ENCODE measurements at places on chromosomes 11 and 22.

DNA sequence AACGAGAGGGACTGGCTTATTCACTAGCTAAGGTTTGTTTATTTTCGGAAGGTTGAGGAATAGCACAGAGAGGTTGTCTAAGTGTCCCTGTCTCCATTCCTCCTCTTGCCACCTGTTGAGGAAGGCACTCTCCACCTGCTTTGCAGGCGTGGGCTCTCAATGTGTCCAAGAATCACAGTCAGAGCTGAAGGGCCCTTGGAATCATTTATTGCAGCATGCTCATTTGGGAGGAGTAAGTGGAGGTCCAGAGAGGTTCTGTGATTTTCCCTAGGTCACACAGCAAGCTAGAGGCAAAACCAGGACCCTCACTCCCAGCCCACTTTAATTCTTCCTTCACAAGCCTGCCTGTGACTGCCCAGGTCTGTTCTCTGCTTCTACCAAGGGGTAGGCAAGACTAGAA lies 21.3 kb downstream of the ZBTB16 start:
- no peaks in the 10 kb centered on the region for H3K36me3 ChIP-seq
- no peak for DNase-seq
- H3K27me3 ChIP-seq, result no peaks in the 10 kb centered on the region
- peak overlapping the region; percentile 85 for H3K27ac ChIP-seq

GRCh38 chr11:129643031-129643721 lies 172.5 kb upstream of the TMEM45B start:
- H3K27ac ChIP-seq, result no peak overlapping the region
- no peak overlapping the region for H3K4me3 ChIP-seq
- H3K36me3 ChIP-seq, result no peaks in the 10 kb centered on the region
- DNase-seq, result no peak
- H3K27me3 ChIP-seq, result no peaks in the 10 kb centered on the region

DNA sequence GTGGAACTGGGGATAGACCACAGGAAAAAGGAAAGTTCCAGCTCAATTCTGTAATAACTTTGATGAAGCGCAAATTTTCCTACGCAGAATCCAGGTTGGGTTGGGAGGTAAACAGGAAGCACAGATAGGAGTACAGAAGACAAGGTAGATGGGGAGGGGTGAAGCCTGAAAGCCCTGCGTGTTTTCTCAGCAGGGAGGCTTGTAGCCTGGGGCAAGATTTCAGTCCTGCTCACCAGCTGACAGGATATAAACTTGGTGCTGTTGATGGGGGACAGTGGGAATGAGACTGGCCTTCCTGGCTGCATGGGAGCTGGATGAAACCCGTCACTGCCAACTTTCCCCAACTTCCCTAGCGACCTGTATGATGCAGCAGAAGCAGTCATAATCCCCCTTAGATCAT lies 114.9 kb downstream of the ARHGAP32 start:
- H3K4me1 ChIP-seq, result no peaks in the 10 kb centered on the region
- no peak overlapping the region for H3K4me3 ChIP-seq
- no peaks in the 10 kb centered on the region for H3K36me3 ChIP-seq
- no peak for DNase-seq
- H3K27ac ChIP-seq, result no peak overlapping the region

GRCh38 chr22:31227186-31227585 lies 15.1 kb downstream of the LIMK2 start:
- H3K4me3 ChIP-seq, result no peak overlapping the region
- DNase-seq, result no peak

DNA sequence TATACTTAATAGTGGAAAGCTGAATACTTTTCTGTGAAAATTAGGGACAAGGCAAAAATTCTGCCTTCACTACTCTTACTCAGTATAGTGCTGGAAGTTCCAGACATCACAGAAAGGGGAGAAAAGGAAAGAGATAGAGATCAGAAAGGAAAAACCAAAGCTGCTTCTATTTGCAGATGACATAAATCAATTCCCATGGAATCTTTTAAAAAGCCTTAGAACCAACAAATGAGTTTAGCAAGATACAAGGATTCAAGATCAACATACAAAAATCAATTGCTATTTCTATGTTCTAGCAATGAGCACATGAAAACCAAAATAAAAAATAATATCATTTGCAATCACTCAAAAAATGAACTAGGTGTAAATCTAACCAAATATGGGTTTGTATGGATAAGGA lies 16.2 kb upstream of the CLDN5 start:
- H3K27me3 ChIP-seq, result 0 out of 2 replicates have a peak, but pooled peaks cover under 1% of the 10 kb centered on the region
- DNase-seq, result no peak
- H3K4me1 ChIP-seq, result no peaks in the 10 kb centered on the region
- H3K4me3 ChIP-seq, result no peak overlapping the region

DNA sequence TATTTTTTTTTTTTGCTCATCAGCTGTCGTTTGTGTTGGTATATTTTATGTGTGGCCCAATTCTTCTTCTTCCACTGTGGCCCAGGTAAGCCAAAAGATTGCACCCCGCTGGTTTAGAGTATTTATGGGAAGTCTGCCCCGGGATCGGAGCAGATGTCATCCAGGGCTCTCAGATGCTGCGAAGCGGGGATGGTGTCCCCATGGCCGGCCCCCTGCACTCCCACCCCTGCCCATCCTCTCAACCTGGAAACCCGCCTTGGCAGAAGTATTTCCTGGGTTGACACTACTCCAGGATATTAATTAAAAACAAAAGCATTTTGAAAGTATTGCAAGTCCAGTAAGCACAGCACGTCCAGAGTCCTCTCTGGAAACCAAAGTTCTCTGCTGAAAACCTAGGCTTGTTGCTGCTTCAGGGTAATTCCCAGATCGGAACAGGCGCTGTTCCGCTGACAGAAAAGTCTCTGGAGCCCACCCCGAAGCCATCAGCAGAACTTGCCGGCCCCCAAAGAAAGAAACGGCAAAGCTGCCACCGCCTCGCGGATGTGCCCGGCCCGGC lies 833 bp downstream of the SCUBE2 start:
- peaks cover 13% of the 10 kb centered on the region for H3K27me3 ChIP-seq
- no peak for DNase-seq
- no peak overlapping the region for H3K4me3 ChIP-seq

- H3K27ac ChIP-seq, result no peak overlapping the region
- no peaks in the 10 kb centered on the region for H3K27me3 ChIP-seq
- H3K4me3 ChIP-seq, result no peak overlapping the region
- no peak for DNase-seq
Measured at GRCh38 chr11:86785576-86785975, 14.8 kb upstream of the PRSS23 start.

DNA sequence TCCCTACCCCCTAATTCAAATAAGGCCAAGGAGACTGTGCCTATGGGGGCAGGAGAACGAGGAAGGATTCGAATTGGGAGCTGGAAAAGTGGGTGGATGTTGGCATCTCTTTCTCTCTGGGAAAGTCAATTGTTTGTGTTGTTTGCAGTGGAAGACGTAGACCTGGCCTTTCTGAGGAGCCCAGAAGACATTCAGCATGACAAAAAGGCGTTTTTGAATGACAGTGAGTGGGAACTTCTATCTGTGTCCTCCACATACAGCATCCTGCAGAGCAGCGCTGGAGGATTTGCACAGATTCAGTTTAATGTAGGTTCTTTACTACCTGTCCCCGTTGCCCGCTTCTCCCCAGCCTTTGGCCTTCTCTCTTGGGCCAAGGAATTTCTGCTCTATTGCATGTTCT lies 28.2 kb downstream of the HTR3B start:
- no peaks in the 10 kb centered on the region for H3K27me3 ChIP-seq
- no peak overlapping the region for H3K4me3 ChIP-seq
- H3K27ac ChIP-seq, result no peak overlapping the region
- DNase-seq, result no peak
- no peaks in the 10 kb centered on the region for H3K36me3 ChIP-seq

DNA sequence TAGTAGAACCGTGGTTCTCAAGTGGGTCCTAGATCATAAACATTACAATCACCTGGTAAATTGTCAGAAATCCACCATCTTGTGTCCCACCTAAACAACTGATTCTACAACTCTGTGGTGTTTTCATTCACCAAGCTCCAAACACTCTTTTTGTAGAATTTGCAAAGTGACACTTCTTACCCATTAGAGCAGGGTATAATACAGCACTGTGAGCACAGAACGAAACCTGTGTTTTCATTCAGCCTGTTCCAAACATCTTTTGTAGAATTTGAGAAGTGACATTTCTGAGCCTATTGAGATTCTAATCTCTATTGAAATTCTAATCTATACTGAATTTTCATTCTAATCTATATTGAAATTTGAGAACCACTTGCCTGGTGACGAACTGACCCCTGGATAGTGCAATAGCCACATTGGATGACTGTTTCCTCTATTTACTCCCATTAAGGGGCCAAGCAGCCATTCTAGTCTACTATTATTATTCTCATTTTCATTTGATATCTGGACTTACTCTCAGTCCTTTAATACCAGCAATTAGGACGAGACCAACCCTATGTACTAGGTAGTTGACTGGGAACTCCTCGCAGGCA lies 616.6 kb downstream of the LRRC4C start:
- H3K36me3 ChIP-seq, result no peaks in the 10 kb centered on the region
- DNase-seq, result no peak
- no peaks in the 10 kb centered on the region for H3K27me3 ChIP-seq
- no peaks in the 10 kb centered on the region for H3K4me1 ChIP-seq
- no peak overlapping the region for H3K27ac ChIP-seq

Data from MM.1S (cell line).